ENCODE measurements at places on chromosomes 4 and X. TPM values are rescaled to one million over a fixed set of nuclear protein-coding genes. Genes with fewer than 3 reads are reported as not detected.

SRPX gene
- polyA plus RNA-seq: 70.3 TPM

FOXR2 gene
- not detected for polyA plus RNA-seq

AASDH gene
- 4.2 TPM for polyA plus RNA-seq

ZNF81 gene
- 0.54 TPM for polyA plus RNA-seq

NUP62CL gene
- polyA plus RNA-seq: 4.0 TPM

DCLK2 gene
- 3.7 TPM for polyA plus RNA-seq

SPANXN5 gene
- polyA plus RNA-seq: not detected

SCML2 gene
- polyA plus RNA-seq: 1.1 TPM

PRSS12 gene
- 0.56 TPM for polyA plus RNA-seq

C1GALT1C1 gene
- polyA plus RNA-seq: 15.6 TPM

RNF150 gene
- 0.82 TPM for polyA plus RNA-seq

HNRNPDL gene
- 293 TPM for polyA plus RNA-seq

PPP1R3F gene
- 2.8 TPM for polyA plus RNA-seq

FAM184B gene
- polyA plus RNA-seq: 0.02 TPM

GATA1 gene
- polyA plus RNA-seq: 0.07 TPM

SMARCA1 gene
- 17.4 TPM for polyA plus RNA-seq

All from adipose tissue (tissue), 3 donors.